Uterus (tissue), 4 donors: ENCODE measurements at places on chromosomes 2 and 18. TPM values are rescaled to one million over a fixed set of nuclear protein-coding genes. Genes with fewer than 3 reads are reported as not detected.

DNA sequence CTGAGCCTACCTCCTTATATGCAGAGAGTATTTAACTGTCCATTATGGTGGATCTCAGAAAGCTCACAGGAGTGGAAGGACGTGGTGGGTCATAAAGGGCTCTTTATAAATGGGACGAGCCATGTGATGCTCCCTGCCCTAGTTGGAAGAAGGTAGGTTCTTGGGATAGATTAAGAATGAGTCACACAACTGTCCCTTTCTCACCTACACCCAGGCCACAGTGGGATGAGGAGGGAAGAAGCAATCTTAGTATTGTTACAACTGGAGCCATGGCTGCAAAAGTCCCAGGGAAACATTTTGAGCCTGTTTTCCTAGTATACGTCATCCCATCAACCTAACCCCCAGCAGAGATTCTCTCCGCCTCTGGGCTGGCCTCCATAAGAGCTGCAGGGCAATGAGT is 229.9 kb downstream of the TTC32 start:
- H3K36me3 ChIP-seq: no peaks in the 10 kb centered on the region
- no peak for DNase-seq
- no peak overlapping the region for H3K27ac ChIP-seq
- H3K27me3 ChIP-seq: no peaks in the 10 kb centered on the region
- H3K4me1 ChIP-seq: no peaks in the 10 kb centered on the region

The PAIP2B gene
- 6.2 TPM for total RNA-seq

The DSG1 gene
- not detected for total RNA-seq

DNA sequence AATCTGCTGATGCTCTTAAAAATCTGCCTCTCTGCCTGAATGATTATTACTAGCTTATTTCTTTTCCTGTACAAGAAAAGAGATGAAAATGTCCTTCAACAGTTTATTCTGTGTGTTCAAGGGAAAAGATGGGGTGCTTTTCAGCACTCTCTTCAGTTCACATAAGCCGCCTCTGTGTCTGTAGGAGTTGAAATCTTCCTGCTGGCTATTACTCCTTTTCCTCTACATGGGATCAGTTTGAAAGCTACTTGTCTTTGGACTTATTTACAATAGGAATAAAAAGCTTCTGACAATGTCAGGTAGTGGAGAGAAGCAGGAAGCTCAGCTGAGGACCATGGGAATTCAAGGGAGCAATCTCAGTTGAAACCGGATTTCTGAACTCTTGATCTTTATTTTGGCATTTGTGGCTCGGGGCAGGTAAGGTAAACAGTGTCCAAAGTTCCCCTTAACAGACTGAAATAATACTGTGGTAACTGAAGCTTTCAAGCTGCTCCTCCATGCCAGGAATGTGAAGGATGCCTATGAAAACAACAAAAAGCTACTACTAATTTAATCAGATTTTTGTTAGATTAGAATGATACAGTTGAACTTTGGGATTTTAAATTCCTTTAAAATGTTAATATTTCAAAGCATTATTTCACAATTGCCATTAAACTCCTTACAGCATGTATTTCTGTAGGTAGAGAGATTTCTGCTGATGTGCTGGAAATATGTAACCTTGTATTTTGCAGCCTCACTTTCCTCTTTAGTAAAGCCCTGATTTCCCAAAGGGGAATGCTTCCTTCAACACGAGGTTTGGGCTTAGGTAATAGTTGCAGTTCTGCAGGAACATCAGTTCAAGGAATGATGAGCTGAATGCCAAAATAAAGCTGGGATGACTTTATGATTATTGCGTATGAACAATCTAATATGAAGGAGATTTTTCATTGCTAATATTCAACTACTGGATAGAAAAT is 43.6 kb downstream of the MAPRE2 start:
- H3K36me3 ChIP-seq: no peaks in the 10 kb centered on the region
- H3K27ac ChIP-seq: no peak overlapping the region
- H3K4me3 ChIP-seq: no peak overlapping the region
- no peaks in the 10 kb centered on the region for H3K4me1 ChIP-seq
- H3K27me3 ChIP-seq: no peaks in the 10 kb centered on the region
- no peak for DNase-seq

DNA sequence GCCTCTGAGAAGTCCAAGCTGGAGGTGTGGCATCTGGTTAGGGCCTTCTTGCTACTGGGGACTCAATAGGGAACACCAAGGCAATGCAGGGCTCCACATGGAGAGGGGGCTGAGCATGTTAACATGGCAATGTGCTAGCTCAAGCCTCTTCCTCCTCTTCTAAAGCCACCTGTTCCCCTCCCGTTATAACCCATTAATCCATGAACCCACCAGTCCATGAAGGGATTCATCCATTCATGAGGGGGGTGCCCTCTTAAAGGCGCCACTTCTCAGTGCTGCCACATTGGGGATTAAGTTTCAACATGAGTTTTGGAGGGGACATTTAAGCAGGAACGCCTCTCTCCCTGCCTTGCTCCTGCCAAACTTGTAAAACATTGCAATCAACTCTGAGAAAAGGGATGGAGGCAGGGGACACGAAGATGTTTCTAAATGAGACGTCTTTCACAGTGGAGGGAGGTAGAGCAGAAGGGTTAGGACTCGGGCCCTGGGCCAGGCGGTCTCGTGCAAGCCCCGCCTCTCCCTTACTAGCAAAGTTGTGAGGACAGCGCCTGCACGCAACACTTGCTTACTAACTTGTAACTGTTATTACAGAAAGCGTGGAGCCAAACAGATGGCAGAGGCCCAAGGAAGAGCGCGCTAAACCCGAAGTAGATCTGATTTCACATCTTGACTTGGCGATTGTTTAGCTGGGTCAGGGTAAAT is 118.2 kb upstream of the ZNF516 start:
- no peak overlapping the region for H3K4me3 ChIP-seq
- H3K36me3 ChIP-seq: no peaks in the 10 kb centered on the region
- no peaks in the 10 kb centered on the region for H3K27me3 ChIP-seq

GRCh38 chr2:67243919-67244318 is 153.2 kb upstream of the ETAA1 start:
- no peaks in the 10 kb centered on the region for H3K4me1 ChIP-seq
- H3K36me3 ChIP-seq: no peaks in the 10 kb centered on the region
- no peaks in the 10 kb centered on the region for H3K27me3 ChIP-seq
- no peak for DNase-seq

DNA sequence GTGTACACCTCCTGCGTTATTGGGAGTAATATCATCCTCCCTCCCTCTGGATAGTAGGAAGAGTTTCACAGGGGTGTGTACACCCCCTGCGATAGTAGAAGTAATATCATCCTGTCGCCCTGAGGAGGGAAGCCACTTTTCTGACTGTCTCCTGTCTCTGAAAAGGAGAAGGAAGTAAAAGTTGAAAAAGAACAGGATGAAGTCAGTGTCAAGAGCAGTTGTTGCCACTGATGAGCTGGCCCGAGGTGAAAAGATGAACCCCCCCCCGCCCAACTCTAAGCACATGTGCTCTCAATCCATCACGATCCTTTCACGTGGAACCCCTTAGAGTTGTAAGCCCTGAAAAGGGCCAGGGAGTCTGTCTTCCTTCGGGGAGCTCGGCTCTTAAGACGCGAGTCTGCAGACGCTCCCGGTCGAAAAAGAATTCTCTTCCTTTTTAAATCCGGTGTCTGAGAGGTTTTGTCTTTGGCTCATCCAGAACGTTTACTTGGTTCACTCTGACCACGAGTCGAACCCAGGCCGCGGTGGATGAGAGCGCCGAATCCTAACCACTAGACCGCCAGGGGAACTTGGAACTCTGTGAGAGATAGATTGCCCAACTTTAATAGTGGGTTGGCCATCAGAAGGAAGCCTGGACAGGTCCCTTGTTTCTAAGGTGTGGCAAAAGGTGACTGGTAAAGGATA is 22.4 kb upstream of the NAGK start:
- no peak overlapping the region for H3K4me3 ChIP-seq
- H3K36me3 ChIP-seq: no peaks in the 10 kb centered on the region
- H3K4me1 ChIP-seq: no peaks in the 10 kb centered on the region
- H3K27ac ChIP-seq: no peak overlapping the region

- H3K36me3 ChIP-seq: no peaks in the 10 kb centered on the region
- no peaks in the 10 kb centered on the region for H3K27me3 ChIP-seq
- no peak overlapping the region for H3K4me3 ChIP-seq
- H3K27ac ChIP-seq: no peak overlapping the region
Observed at GRCh38 chr2:29014331-29014730, 33.2 kb downstream of the TOGARAM2 start.

- DNase-seq: no peak
- H3K4me3 ChIP-seq: no peak overlapping the region
- peaks cover 5% of the 10 kb centered on the region for H3K4me1 ChIP-seq
- H3K27me3 ChIP-seq: no peaks in the 10 kb centered on the region
- no peaks in the 10 kb centered on the region for H3K36me3 ChIP-seq
Observed at GRCh38 chr2:238694136-238694755, 153.6 kb upstream of the TWIST2 start.

- H3K36me3 ChIP-seq: no peaks in the 10 kb centered on the region
- DNase-seq: no peak
Observed at GRCh38 chr2:120257522-120257921, 4.9 kb downstream of the RALB start.

DNA sequence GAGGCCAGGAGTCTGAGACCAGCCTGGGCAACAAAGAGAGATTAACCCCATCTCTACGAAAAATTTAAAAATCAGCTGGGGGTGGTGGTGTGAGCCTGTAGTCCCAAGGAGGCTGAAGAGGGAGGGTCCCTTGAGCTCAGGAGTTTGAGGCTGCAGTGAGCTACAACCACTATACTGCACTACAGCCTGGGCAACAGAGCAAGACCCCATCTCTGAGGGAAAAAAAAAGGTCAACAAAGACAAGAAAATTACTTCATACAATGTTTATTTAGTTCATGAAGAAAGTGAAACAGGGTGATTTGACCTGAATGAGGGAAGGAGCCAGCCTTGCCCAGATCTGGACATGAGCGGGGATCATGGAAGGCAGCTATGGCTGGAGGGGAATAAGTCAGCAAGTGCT is 59.1 kb downstream of the TMEM163 start:
- H3K36me3 ChIP-seq: no peaks in the 10 kb centered on the region
- H3K4me1 ChIP-seq: no peaks in the 10 kb centered on the region
- no peak overlapping the region for H3K4me3 ChIP-seq
- no peak overlapping the region for H3K27ac ChIP-seq

The LOXL3 gene
- total RNA-seq: 13.9 TPM

The GPR17 gene
- total RNA-seq: not detected

- H3K4me3 ChIP-seq: no peak overlapping the region
- H3K36me3 ChIP-seq: no peaks in the 10 kb centered on the region
- DNase-seq: no peak
- no peaks in the 10 kb centered on the region for H3K4me1 ChIP-seq
Observed at GRCh38 chr18:6341709-6342108, 73.0 kb downstream of the L3MBTL4 start.

DNA sequence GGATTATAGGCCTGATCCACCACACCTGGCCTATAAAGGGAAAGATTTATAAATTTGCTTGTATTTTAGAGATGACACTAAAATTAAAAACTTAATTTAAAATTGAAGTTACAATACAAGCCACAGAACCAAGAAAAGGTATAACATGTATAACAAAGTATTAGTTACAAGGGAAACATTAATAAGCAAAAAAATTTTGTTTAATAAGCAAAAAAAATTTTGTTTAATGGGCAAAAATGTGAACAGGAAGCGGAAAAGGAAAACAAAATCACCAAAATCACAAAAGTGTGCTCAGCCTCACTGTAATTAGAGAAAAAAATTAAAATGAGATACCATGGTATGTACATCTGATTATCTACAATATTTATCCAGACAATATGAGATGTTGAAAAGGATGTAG is 15.9 kb upstream of the NDUFV2 start:
- H3K27ac ChIP-seq: no peak overlapping the region
- no peaks in the 10 kb centered on the region for H3K27me3 ChIP-seq
- no peak overlapping the region for H3K4me3 ChIP-seq
- no peaks in the 10 kb centered on the region for H3K36me3 ChIP-seq
